ENCODE measurements at places on chromosomes 3 and 15.

DNA sequence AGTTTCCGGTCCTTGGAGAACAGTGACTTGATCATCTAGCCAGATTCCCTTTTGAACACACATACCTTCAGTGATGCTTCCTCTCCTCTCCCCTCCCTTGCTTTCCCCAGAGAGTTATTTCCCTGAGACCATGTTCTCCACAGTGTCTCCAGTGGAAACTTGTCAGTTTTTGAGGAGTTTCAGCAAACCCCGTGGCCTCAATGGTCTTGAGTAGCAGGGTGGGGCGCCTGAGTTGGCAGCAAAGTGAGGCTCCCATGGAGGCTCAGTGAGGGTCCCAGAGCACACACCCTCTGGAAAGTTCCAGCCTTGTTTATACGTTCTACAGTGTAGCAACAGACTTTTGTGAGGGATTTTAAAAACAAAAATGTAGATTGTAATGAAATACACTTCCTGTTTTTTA is 135.1 kb downstream of the LRRC28 start:
- no peak for DNase-seq

GRCh38 chr15:73931441-73931840 is 5.2 kb downstream of the LOXL1 start:
- no peak for DNase-seq

DNA sequence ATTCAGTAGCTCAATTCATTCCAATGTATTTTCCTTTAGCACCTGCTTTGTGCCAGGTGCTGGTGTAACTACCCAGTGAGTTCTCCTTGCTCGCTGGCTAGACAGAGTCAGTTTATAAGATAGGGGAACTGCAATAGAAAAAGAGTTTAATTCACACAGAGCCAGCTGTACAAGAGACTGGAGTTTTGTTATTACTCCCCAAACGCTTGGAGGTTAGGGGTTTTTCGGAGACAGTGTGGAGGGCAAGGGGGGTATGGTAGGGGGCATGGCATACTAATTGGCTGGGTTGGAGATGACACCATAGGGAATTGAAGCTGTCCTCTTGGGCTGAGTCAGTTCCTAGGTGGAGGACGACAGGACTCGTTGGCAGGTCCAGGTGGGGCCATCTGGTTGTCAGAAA is 5.4 kb upstream of the CFAP91 start:
- no peak for DNase-seq

DNA sequence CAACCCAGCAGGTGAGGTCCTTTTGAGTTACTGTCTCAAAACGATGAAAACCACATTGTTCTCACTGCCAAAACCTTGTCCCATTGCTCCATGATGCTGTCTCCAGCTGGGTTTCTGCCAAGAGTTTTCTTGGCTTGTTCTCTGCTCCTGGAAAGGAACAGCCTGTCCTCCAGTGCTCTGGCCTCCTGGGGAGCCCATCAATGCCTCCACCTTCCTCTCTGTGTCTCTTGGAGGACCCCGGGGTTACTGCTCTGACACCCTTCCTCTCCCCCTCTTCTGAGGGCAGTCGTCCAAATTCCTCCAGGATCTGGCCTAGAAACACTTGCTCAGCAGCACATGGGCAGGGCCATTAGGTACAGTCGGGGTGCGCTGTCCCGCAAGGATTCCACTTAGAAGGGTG is 63.9 kb upstream of the RGMA start:
- DNase-seq, result no peak

GRCh38 chr15:95609096-95609495 is 721.4 kb upstream of the NR2F2 start:
- no peak for DNase-seq

DNA sequence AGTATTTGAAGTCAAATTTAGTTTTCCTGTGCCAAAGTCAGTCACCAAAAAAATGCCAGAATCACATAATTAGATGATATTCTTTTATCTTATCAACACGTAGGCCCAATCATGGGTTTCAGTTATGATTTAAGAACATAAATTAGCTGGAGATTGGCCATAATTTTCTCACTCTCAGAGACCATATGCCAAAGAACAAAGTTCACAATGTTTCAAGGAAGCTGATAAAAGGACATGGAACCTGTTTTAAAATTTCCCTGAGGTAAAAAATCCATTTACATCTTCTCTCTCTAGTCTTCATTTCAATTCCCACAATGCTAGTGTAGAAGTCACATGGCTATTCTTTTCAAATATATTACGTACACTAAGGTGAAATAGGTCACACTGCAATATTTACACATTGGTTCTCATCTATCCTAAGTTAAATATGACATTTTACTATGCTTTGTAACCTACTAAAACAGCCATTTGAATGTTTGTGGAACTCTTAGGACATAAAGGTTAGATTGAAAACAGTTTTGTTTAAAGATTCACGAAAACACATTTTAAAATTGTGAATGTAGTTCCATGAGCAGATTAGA is 42.7 kb upstream of the DCUN1D1 start:
- DNase-seq, result no peak

DNA sequence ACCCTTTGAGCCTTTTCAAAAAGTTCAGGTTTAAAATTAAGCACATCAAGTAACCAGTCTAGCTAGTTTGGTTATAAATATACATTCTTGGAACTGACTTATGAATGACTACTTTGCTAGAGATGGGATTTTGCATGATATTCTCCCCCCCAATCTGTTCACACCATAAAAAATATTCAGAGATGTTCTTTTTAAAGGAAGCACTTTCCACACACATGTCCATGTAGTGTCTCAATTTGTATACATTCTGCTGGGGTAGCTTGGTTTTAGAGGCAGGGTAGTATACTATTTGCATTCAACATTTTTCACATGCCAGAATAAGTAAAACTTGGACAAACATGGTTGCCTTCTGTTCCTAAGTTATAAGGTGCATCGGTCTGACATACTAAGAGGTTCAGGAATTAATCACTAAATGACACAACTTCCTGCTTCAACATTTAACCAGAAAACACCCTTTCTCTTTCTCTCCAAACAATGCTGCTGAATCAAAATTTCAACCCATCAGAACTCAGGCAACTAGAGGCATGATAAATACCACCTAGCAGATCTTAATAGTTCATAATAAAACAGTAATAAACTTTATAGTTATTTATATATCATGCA is 57.0 kb downstream of the SUMF1 start:
- no peak for DNase-seq

GRCh38 chr3:50166620-50167019 is 11.5 kb downstream of the SEMA3F start:
- DNase-seq, result no peak

DNA sequence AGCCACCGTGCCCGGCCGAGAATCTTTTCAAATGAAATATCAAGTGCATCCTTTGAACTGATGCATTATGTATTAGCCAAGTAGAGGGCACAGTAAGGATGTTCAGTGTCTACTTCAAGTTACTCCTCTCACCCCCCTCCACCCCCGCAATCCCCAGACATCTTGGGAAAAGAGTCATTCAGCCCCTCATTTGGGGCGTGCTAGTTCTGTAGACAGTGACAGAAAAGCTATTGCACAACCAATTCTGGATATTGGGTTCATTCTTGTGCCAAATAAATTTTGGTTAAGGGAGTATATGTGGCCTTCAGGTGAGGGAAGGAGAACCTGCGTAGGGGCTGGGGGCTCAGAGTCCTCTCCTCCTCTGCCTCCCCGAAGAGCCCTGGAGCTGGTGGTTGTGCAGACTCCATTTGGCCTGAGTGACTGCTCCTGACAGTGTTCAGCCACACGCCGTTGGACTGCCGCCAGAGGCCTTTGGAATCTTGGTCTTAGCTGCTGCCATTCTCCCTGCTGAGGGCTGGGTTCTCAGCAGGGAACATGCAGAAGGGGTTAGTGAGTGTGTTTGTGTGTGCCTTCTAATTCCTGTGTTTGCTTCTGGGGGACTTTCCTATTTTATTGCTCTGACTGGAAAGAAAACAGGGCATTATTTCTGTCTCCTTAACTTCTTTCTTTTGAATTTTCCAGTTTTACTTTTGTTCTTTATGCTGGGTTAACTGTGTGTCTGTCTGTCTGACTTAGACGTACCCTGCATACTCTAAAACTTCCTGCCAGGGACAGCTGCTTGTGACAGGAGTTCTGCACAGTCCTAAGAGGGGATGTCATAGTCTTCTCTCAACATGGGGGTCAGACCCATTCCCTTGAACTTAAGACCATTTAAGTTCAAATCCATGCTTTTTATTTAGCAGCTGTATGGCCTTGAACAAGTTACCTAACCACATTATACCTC is 21.0 kb downstream of the RARB start:
- DNase-seq, result no peak

DNA sequence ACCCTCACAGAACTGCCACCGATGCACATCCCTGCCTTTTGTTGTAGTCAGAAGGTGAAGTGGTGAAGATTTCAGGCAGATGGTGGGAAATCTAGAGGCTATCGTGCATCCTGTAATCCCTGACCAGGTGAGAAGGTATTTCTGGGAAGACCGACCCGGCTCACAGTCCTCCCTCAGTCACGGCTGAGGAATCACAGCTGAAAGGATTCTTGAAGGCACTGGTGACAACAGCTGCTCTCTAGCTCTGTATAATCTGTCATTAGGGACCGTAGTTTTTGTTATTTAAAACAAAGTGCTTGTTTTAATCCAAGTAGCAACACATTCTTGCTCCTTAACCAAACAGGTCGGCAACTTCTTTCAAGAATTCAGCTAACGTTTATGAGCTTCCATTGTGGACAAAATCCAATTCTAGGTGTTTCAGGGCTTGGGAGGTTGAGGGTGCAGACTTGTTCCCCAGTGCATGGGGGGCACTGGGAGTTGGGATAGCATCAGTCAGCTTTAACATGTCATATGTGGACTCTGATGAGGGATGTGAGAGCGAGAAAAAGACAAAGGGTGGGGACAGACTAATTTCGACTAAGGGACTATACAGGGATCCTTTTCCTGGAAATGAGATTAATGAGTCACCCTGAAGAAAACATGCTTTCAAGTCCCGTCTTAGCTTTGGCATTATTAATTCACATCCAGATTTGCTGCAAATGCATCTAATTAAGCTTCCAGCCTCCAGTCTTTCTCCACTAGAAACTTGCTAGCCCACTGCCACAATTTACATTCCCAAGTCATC is 141.0 kb upstream of the RASGRP1 start:
- no peak for DNase-seq

DNA sequence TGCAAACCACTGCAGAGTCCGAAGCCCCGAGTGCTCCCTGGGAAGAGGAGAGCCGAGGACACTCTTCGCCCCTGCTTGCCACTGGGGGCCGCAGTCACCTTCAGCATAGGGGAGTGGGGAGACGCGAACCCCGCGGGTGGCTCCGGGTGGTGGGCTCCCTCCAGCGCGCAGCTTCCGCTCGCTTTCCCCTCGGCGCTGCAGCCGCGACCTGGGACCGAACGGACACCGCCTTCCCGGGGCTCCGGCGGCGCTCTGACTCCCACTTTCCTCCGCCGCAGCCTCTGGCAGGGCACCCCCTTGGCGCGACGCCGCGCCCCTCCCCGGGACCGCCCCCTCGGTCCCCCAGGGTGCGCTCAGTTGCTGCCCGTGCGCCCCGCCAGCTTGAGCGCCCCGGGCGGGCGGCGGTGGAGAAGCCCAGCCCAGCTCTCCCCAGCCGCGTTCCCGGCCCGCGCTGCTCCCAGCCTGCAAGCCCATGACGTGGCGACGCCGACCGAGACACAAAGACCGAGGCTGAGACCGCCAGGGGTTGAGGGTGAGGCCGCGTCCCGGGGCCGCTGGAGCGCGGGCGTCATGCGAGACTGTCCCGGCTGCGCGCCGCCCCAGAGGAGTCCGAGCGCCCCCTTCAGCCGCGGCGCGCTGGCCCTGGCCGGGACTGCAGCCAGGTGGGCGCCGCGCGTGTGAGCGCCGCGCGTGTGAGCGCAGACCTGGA is at the start of gene MINAR1:
TSS of gene MINAR1 (plus strand) at position 701 of the 709 bp plus-strand sequence. CDS start 23,812 bp downstream, outside the sequence.
- DNase-seq, result no peak

- DNase-seq, result no peak
Observed at GRCh38 chr3:87052499-87053260, 61.7 kb upstream of the VGLL3 start.

DNA sequence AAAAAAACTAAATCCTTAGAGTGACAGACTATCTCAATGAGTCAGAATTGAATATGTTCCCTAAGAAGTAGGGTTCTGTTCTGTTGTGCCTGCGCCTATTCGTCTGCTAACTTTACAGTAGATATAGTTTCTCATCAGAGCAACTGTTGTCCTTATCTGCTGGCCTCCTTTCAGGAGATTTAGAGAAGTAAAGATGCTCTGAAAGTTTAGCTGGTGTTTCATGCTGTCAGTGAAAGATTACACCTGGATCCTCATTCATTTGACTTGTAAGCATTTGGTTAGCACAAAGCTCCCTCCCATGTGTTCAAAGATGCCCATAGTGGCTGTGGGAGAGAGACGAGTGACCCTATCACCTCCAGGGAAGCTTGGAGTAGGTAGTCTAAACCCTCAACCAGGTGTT is 35.0 kb downstream of the SUCNR1 start:
- DNase-seq, result no peak

- DNase-seq, result no peak
Observed at GRCh38 chr15:38650936-38651327, 86.3 kb upstream of the RASGRP1 start.

- DNase-seq, result no peak
Observed at GRCh38 chr3:12959410-12959809, 113.8 kb downstream of the IQSEC1 start.

GRCh38 chr3:111694471-111694870 is 99.3 kb upstream of the ZBED2 start:
- no peak for DNase-seq

GRCh38 chr15:92637626-92638025 is 17.9 kb downstream of the FAM174B start:
- DNase-seq, result no peak

GRCh38 chr3:43290956-43291355 is 4.6 kb downstream of the SNRK start:
- no peak for DNase-seq

DNA sequence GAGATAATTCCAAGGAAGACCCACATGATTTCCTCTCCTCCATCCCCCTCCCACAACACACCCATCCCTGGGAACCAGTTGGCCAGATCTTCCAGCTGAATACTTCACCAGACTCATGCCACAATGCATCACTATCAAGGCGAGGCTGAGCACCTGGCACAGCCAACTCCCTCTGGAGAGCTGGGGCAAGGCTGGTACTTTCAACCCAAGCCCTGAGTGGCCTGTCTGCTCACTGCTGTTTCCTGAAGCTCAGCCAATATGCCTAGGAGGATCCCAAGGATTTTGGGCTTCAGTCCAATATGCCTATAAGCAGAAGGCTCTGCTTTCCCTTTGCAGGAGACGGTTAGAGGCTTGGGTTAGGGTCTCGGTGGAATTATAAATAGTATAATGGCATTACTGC is 90.9 kb upstream of the NEO1 start:
- no peak for DNase-seq
